ENCODE measurements at places on chromosomes 12 and 14. TPM values are rescaled to one million over a fixed set of nuclear protein-coding genes. Genes with fewer than 3 reads are reported as not detected.

C12orf54 gene
- total RNA-seq: not detected

CDK2 gene
- 18.2 TPM for total RNA-seq

ABHD12B gene
- not detected for total RNA-seq

RHEBL1 gene
- 0.24 TPM for total RNA-seq

CD163L1 gene
- total RNA-seq: 6.2 TPM

CCDC77 gene
- total RNA-seq: 2.9 TPM

OR10G3 gene
- total RNA-seq: not detected

ENO2 gene
- 24.9 TPM for total RNA-seq

LMO3 gene
- total RNA-seq: 4.2 TPM

ZNF384 gene
- total RNA-seq: 31.2 TPM

DTD2 gene
- 7.6 TPM for total RNA-seq

MARS1 gene
- 74.6 TPM for total RNA-seq

SERPINA12 gene
- total RNA-seq: not detected

KRT77 gene
- total RNA-seq: not detected

FGD6 gene
- total RNA-seq: 16.3 TPM

TRPV4 gene
- 1.0 TPM for total RNA-seq

PLEKHD1 gene
- total RNA-seq: 0.24 TPM

SAMD15 gene
- total RNA-seq: not detected

RABGGTA gene
- 18.6 TPM for total RNA-seq

KCNK10 gene
- total RNA-seq: not detected

CGRRF1 gene
- 29.8 TPM for total RNA-seq

CSRP2 gene
- total RNA-seq: 11.6 TPM

EPYC gene
- not detected for total RNA-seq

KRT6A gene
- 0.24 TPM for total RNA-seq

LGR5 gene
- total RNA-seq: 0.12 TPM

IAPP gene
- not detected for total RNA-seq

PDE3A gene
- total RNA-seq: 157 TPM

SLC10A1 gene
- not detected for total RNA-seq

BCL11B gene
- total RNA-seq: 0.59 TPM

INSM2 gene
- not detected for total RNA-seq
